Stimulated activated CD8-positive, alpha-beta memory T cell treated with anti-CD3 and anti-CD28 coated beads, Interleukin-4, amount 100 ng/mL, for 1 hour (primary cell): ENCODE measurements at places on chromosomes 6 and 20.

- no peak for DNase-seq
Measured at GRCh38 chr6:133959667-133960368, 6.8 kb downstream of the TBPL1 start.

- DNase-seq = no peak
Measured at GRCh38 chr6:133504761-133505160, 263.6 kb downstream of the EYA4 start.

DNA sequence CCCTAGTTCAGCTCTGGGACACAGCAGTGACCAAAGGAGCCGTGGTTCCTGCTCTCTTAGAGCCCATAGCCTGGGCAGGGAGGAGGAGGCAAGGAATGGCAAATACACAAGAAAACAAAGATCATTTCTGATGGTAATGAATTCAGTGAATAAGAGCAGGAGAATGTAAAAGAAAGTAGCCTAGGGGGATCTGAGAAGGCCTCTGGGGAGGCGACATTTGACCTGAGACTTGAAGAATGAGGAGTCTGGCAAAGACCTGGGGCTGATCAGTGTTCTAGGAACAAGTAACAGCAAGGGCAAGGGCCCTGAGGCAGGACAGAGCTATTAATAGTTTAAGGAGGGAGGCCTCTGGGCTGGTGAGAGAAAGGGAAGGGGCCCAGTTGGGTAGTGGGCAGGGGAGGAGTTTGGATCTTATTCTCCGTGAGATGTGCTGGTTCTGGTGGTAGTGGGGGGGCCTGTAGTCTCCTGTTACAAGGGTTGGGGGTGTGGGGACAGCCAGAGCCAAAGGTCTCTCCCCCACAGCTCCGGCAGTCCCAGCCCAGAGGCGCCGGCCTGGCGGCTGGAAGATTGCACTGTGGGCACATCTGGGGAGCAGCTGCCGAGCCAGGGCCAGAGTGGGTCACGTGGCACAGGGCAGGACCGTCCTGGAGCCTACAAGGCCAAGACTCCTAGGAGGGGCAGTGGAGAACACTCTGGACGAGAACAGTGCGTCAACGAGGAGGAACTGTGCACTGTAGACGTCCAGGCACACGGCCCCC lies 9.3 kb upstream of the ID1 start:
- DNase-seq = no peak

GRCh38 chr6:41643899-41644269 lies 5.6 kb downstream of the MDFI start:
- no peak for DNase-seq

DNA sequence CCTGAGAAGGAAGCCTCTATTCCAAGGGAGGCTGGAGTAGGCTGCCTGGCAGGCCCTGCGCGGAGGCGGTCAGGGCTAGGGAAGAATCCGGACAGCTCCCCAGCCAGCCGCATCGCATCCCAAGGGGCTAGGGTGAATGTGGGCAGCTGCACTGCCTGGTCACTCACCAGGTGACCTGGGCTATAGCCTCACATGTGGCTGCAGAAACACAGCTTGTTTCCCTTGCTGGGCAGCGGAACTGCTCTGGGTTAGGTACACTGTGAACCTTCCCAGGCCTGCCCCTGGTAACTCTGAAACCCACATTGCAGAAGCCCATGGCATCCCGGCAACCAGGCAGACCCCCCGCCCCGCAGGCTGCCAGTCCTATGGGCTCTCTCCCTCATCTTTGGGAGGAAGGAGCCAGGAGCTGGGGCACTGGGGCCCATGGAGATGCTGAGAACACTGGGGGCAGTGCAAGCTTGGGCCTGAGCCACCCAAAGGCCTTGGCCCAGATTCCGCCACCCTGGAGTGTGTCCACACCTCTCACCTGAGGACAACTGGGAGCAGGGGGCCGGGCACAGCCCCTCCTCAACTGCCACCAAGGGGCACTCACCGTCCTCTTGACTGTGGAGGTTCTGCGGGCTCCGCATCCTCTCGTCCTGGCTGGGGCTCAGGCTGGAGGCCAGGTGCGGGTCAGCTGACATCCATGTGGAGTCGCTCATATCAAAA lies 111.0 kb downstream of the NOL4L start:
- no peak for DNase-seq

- DNase-seq = no peak
Measured at GRCh38 chr6:6788394-6789032, 200.0 kb downstream of the LY86 start.

GRCh38 chr6:75931011-75931680 lies 141.3 kb downstream of the IMPG1 start:
- DNase-seq = no peak

DNA sequence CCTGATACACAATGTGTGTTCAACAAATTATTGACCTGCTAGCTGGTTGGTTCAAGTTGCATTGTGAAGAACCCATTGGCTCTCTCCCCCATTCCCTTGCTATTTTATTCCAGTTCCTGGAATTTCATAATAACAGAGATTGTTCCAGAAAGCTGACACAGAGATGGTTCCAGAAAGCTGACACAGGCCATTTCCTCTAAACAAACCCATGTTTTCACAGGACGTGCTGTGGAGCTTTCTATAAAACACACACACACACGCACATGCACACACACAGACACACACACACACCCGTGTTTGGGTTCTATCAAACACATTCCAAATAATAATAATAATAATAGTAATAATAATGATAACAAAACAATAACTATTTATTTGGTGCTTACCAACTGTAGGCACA lies 259.1 kb downstream of the CLIC5 start:
- DNase-seq = no peak

- no peak for DNase-seq
Measured at GRCh38 chr6:11404081-11404480, 133.5 kb upstream of the TMEM170B start.

DNA sequence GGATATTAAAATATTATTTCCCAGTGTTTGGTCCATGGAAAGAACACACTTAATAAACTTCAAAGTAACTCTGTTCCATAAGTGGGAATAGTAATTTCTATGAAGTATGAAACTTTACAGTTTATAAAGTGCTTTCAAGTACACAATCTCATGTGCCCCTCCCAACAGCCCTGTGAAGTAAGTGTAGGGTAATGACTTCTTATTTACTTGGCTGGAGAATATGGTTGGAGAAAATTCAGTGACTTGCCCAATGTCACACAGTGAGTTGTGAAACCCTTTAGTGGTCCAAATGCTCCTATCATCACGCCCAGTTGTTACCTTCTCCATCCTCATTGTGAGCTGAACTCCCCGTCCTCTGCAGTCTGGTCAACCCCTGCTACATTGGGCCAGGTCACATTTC lies 141.2 kb downstream of the PDE7B start:
- DNase-seq = no peak

GRCh38 chr6:162178666-162179065 lies 548.9 kb downstream of the PRKN start:
- no peak for DNase-seq

GRCh38 chr6:89794324-89794723 lies 25.3 kb downstream of the MDN1 start:
- no peak for DNase-seq

- DNase-seq = no peak
Measured at GRCh38 chr6:167397712-167398111, 72.8 kb downstream of the TTLL2 start.

- DNase-seq = no peak
Measured at GRCh38 chr6:168078175-168078942, 653 bp downstream of the FRMD1 start.

- DNase-seq = no peak
Measured at GRCh38 chr6:53309059-53309900, 39.5 kb downstream of the ELOVL5 start.

DNA sequence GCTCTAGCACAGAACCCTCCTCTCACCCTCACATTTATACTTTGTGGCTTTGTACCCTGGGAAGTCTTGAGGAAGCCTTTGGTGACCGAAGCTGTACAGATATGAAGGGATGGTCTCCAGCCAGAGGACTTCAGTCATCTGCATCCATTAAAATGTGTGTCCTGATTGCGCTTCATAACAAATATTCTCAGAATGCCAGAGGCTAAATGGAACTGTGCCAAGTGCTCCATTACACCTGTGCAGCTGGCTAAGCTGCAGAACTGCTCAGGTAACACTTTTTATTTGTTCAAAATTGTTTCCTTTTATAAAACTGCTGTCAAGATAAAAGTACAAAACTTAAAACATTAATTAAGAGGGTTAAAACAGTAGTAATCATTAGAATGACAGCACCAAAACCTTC lies 22.3 kb downstream of the TPBG start:
- no peak for DNase-seq

- DNase-seq = no peak
Measured at GRCh38 chr6:166105341-166106075, 62.1 kb downstream of the TBXT start.

- no peak for DNase-seq
Measured at GRCh38 chr6:27757307-27757706, 154.9 kb downstream of the OR2B2 start.

GRCh38 chr6:158003910-158004700 lies 22.4 kb downstream of the SYNJ2 start:
- no peak for DNase-seq

GRCh38 chr20:34083137-34083536 lies 28.9 kb downstream of the EIF2S2 start:
- DNase-seq = no peak

DNA sequence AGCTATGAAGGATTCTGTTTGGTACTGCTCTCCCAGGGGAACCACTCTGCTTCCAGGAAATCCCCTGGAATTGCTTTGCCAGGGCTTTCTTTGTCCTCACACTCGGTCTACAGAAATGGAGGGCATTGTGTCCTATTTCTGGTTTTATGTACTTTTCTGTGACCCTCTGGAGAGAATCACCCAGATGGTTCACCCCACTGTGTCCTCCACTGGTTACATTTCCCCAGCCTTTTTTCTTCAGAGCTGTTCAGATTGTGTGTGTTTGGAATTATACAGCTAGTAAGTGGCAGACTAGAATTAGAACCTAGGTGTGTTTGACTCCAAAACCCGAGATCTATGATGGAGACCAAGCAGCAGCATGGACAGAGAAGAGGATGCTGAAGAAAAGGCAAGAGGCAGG lies 80.8 kb downstream of the CD164 start:
- DNase-seq = no peak

- no peak for DNase-seq
Measured at GRCh38 chr6:119322715-119323350, 26.7 kb downstream of the MAN1A1 start.

GRCh38 chr6:137497721-137498463 lies 3.7 kb upstream of the OLIG3 start:
- no peak for DNase-seq

- no peak for DNase-seq
Measured at GRCh38 chr6:15429141-15430110, 183.6 kb downstream of the JARID2 start.

- no peak for DNase-seq
Measured at GRCh38 chr6:116971959-116972358, 94.9 kb downstream of the RFX6 start.
